Mesothelial cell of epicardium (in vitro differentiated cells): ENCODE measurements at places on chromosomes 5 and 9. TPM values are rescaled to one million over a fixed set of nuclear protein-coding genes. Genes with fewer than 3 reads are reported as not detected.

DNA sequence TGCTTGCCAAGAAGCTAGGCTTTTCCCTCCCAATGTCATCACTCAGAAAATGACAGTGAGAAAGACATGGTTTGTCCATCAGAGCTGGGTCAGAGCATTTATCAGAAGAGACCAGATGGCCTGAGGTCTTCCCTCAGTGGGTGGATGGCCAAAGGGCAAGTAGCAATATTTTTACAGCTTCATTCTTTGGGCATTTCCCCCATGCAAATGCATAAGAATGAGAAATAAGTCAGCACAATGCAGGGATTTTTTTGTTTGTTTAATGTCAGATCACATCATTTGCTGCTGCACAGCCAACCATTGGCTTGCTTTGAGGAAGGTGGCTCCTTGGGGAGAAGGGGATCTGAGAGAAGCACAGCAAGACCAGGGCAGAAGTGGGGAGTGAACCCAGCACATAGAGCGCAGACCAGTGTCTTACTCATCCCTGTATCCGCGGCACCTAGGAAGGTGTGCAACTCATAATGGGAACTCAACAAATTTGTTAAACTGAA lies 209.6 kb downstream of the SEMA6A start:
- no peaks in the 10 kb centered on the region for H3K36me3 ChIP-seq
- DNase-seq, result no peak
- H3K4me3 ChIP-seq, result no peak overlapping the region
- peaks cover 16% of the 10 kb centered on the region for H3K4me1 ChIP-seq
- no peak overlapping the region for H3K27ac ChIP-seq

GRCh38 chr9:107274953-107275422 lies 8.1 kb upstream of the RAD23B start:
- no peak overlapping the region for H3K4me3 ChIP-seq
- peaks cover 15% of the 10 kb centered on the region for H3K4me1 ChIP-seq
- no peak for DNase-seq
- no peaks in the 10 kb centered on the region for H3K36me3 ChIP-seq
- peak overlapping the region; percentile 54 for H3K27ac ChIP-seq
- no peaks in the 10 kb centered on the region for H3K27me3 ChIP-seq

DNA sequence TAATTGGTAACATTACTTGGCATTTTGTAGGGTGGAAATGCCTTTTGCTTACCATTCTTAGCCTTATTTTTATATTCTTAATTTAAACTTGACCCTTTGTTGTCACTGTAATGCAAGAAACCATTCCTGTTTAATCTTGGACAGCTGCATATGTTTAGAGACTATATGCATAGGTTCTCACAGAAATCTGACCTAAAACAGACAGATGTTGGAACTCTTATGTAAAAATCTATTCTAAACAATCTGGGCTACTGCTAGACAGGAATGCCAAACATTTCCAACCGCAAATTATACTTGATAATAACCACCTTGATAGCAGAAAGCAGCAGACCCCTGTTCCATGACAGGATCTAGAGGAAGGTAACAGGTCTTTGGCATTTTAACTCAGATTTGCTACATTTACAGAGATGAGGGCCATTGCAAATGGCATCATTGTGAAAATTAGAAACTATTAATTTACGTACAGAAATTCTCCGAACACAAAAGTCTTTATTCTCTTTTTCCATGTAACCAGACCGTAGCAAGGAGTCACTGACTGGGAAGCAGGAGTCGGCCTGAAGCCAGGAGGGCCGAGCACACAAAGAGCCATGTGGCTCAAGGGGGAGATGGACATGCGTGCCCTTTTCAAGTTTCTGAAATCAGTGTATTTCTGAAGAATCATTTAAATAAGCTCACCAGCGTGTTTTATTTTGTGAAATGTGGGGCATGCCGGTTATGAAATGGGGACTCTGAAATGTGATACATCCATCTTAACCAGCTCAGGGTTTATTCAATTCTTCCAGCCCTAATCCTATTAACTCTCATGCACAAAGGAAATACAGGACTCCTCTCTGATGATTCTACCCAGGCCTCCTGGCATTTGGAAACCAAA lies 139.3 kb downstream of the AOPEP start:
- no peak for DNase-seq
- H3K27ac ChIP-seq, result peak overlapping the region; percentile 96
- no peaks in the 10 kb centered on the region for H3K36me3 ChIP-seq
- peak overlapping the region; percentile 13 for H3K4me3 ChIP-seq
- peaks cover 60% of the 10 kb centered on the region for H3K4me1 ChIP-seq

- peaks cover 77% of the 10 kb centered on the region for H3K36me3 ChIP-seq
- peaks cover 8% of the 10 kb centered on the region for H3K4me1 ChIP-seq
- no peaks in the 10 kb centered on the region for H3K27me3 ChIP-seq
- no peak for DNase-seq
- no peak overlapping the region for H3K4me3 ChIP-seq
- no peak overlapping the region for H3K27ac ChIP-seq
These were observed 222.0 kb downstream of the COMMD10 start for GRCh38 chr5:116306846-116307245.

- DNase-seq, result no peak
- no peaks in the 10 kb centered on the region for H3K27me3 ChIP-seq
- H3K4me1 ChIP-seq, result peaks cover 44% of the 10 kb centered on the region
- H3K27ac ChIP-seq, result peak overlapping the region; percentile 89
- H3K4me3 ChIP-seq, result peak overlapping the region; percentile 80
- no peaks in the 10 kb centered on the region for H3K36me3 ChIP-seq
These were observed 942 bp downstream of the PHF2 start for GRCh38 chr9:93577078-93577974.

TTC1 gene
- 36.7 to 38.3 TPM (median 38.3 TPM) in 3 replicates for total RNA-seq
